ENCODE measurements at places on chromosomes 16 and 17.

GRCh38 chr16:11610580-11610979, 23.9 kb upstream of the LITAF start:
- no peak for DNase-seq

DNA sequence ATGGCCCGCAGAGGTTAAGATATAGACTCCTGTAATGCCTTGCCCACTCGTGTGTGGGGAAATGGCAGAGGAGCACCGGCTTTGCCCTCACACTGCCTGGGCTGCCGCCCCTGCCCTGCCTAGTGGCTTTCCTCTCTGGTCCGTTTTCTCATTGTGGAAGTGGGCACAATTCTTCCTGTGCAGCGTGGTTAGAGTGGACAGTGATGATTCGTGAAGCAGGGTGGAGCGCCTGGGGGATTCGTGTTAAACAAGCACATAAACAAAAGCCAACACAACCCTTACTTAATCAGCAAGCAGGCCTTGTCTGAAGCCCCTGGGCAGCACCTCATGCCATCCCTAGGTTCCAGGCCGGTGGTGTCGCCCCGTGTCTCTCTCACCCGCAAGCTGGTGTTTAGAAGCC, 269.7 kb downstream of the SEC14L1 start:
- no peak for DNase-seq

- DNase-seq = no peak
Observed at GRCh38 chr16:12876778-12877177, 24.6 kb upstream of the SHISA9 start.

- DNase-seq = no peak
Observed at GRCh38 chr16:10923650-10924214, 18.5 kb downstream of the DEXI start.

DNA sequence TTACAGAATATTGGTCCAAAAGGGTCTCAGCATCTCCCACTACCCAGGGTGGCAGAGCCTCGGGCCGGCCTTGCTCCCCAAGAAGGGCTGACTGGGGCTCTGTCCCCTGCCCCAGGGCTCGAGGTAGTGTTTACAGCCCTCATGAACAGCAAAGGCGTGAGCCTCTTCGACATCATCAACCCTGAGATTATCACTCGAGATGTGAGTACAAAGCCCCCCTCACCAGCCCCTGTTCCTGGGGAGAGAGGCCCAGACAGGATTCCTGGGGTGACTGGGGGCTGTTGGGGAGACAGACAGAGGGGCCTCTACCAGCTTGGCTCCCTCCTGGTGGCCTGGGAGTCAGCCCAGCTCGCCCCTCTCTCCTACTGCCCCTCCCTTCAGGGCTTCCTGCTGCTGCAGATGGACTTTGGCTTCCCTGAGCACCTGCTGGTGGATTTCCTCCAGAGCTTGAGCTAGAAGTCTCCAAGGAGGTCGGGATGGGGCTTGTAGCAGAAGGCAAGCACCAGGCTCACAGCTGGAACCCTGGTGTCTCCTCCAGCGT, 6.1 kb upstream of the NLRC5 start:
- no peak for DNase-seq

DNA sequence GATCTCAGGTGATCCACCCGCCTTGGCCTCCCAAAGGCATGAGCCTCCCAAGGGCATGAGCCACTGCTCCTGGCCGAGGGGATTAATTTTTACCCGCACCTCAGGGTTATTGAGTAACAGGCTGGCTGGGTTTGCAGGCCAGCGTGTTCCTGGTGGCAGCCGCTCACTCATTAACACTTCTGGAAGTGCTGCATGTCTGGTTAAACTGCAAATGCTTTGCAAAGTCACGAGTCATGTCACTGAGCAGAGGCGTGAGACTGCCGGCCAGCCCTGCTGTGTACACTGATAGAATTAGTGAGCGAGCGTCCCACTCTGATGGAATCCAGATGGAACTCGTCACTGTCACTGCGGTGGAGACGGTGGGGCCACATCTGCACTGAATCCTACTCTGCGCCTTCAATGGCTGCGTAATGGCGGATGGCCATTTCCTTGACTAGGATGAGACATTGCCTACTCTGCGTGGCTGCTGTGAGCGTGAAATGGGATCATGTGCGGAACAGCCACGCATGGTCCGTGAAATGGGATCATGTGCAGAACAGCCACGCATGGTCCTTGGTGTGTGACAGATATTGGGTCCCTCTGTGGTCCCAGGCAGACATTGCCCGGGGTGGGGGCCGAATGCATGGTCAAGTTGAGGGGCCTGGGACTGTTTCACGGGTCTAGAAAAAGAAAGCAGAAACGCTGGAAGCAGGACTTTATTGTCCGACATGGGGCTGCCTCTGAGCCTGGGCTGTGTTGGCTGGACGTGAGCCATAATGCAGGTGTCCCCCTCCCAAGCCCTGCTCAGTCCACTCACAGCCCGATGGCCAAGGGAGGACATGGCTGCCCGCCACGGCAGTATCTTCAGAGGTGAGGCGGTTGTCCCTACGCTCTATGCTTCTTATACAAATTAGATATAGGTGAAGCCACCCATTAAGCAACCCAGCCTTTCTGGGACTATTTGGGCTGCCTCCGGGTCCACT, 740 bp upstream of the SLC5A10 start:
- DNase-seq = no peak

GRCh38 chr16:11980136-11980844, 3.8 kb downstream of the SNX29 start:
- no peak for DNase-seq

GRCh38 chr17:50189550-50190292, 11.7 kb downstream of the COL1A1 start:
- DNase-seq = no peak

DNA sequence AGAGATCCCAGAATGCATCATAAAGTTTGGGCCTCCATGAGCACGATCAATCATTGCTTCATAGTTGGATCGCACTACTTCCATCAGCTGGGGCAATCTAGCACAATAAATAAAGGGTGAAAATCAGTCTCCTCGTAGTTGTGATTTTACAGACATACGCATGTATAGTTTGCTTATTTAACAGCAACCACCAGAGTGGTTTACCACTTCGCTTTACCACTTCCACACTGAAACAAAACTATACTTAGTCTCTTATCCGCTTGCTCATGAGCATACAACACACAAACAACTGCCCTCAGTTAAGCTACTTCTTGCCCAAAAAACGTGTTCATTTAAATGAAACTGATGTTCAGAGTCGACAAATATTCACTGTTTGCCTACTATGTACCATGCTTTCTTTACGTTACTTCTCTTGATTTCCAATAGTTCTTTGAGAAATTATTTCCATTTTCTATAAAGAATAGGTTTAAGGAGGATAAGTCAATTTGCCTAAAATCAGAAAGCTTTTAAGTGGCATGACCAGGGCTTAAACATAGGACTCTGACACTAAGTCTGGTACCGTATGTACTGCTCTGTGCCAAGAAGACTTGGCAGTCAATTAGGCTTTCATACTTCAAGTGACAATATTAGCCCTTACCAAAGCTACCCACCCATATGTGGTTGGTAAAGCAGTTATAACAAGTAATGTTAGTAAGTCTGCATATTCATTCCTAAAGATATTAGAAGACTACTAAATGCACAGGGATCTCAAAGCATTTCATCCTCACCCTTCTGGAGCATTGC, 22.0 kb downstream of the SETD6 start:
- DNase-seq = no peak

DNA sequence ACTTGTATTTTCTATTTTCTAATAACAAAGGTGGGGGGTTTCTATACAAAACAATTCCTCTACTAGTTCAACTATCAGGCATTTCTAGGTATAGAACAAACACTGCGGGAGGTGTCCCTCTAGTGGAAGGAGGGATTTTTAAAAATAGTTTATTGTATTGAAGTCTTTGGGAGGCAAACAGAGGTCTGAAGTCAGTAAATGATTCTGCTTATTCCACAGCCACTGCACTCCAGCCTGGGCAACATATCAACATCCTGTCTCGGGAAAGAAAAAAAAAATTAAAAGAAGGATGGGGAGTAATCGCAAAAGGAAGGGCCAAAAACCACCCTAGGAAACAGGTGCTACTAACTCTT, 648 bp upstream of the ERCC4 start:
- no peak for DNase-seq

GRCh38 chr16:89345642-89346150, 128.2 kb downstream of the ZNF778 start:
- no peak for DNase-seq

GRCh38 chr17:75348386-75349012, 57.0 kb downstream of the GRB2 start:
- DNase-seq = no peak

DNA sequence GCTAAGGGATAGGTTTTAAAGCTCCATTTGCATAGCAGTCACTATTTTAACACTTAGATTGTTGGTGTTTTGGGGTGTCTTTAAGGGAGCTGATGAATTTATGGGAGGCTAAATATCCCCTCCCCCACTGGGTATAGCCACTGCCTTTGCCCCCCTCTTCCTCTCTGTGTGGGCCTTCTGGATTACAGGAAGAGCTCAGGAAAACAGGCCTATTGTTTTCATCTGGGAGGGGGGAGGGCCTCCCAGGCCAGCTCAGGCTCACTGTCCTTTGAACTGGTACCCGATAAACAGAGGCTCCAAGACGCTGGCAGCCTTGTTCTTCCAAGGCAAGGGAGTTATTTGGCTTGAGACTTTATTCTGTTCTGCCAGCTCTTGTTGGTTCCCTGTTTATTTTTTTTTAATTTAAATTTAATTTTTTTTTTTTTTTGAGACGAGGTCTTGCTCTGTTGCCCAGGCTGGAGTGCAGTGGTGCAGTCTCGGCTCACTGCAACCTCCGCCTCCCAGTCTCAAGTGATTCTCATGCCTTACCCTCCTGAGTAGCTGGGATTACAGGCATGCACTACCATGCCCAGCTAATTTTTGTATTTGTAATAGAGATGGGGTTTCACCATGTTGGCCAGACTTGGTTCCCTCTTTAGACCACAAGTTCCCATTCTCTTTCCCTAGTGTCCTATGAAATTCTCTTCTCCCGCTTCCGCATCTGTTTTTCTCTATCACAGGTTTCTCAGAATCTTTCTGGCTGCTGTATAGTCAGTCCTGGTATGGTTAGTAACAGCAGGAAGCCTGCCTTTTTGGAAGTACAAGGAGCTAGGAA, 25.1 kb downstream of the MINK1 start:
- DNase-seq = no peak

DNA sequence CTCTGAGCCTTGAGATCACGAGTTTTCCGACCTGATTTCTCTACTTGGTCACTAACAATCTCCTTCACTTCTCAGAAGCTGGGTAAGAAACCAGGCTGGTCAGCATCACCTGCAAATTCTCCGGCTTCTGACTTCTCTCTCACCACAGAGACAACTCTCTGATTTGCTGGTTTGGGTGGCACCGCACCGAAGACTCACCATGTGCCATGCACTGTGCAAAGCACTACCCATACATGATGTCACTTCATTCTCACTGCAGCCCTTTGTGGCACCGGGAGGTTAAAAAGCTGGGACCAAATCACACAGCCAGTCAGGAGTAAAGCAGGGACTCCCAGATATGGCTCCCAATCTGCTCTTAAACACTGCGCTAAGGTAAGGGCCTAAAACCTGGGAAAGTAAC, 647 bp downstream of the VAC14 start:
- DNase-seq = no peak

- DNase-seq = no peak
Observed at GRCh38 chr17:40980596-40980995, 3.5 kb downstream of the KRT40 start.

DNA sequence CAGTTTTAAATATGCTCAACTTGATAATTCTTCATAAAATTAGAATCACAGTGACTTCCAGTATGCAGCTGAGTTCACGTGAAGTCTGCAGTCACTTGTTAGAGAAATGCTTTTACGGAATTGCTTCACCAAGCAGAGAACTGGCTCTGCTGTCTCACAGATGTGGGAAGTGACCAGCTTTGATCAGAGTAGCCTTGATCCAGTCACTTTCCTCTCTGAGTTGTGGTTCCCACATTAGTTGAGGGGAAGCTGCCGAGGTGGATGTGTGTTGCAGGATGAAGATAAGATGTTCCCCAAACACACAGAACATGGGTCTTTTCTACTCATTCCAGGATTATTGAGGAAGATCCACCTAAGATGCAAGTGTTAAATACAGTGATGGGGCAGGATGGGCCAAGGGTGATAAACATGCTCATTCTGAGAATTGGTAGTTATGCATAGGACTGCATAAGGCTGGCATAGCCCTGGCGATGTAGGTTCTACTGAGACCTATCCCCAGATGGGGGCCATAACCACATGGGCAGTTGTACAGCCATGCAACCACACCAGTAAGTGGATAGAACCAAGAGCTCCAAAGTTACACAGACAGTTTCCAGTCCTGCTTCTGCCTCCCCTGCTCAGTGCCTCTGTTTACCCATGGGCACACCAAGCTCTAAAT, 168.9 kb upstream of the MAF start:
- DNase-seq = no peak

GRCh38 chr17:19374136-19374535, 4.2 kb upstream of the MAPK7 start:
- DNase-seq = no peak

DNA sequence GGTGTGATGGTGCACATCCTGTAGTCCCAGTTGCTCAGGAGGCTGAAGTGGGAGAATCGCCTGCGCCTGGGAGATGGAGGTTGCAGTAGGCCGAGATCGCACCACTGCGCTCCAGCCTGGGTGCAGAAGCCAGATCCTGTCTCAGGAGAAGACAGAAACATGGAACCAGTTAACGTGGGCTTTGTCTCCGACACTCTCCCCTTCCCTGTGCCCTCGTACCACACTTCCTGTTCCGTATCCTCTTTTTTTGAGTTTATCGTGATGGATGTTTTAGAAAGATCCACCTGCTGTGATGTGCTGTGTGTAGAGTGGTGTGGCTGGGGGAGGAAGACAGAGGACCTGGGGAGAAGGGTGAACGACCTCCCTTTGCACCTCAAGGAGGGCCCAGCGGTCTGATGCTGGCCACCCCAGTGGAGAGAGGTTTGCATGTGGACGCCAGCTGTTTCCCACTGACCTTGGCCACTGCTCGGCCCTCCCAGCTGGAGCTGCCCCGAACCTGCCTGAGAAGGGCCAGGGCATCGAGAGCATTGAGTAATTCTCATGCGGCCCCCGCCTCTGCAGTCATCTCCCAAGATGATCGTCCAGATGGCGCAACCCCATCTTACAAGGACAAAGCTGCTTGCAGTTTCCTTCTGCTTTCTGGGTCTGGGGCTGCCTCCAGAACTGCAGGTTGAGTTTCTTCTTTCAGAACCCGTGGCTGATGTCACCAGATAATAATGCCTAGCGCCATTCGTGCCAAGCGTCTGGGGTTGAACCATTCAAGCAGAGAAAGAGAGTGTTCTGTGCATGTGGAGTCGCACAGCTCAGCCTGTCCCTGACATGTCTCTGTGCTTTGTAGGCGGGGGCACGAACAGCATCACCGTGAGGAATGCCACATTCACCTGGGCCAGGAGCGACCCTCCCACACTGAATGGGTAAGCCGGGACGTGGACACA, 126.3 kb downstream of the ABCC1 start:
- no peak for DNase-seq

GRCh38 chr17:81418710-81419318, 23.6 kb downstream of the BAHCC1 start:
- no peak for DNase-seq

GRCh38 chr17:56948491-56948890, 12.4 kb downstream of the COIL start:
- DNase-seq = no peak

DNA sequence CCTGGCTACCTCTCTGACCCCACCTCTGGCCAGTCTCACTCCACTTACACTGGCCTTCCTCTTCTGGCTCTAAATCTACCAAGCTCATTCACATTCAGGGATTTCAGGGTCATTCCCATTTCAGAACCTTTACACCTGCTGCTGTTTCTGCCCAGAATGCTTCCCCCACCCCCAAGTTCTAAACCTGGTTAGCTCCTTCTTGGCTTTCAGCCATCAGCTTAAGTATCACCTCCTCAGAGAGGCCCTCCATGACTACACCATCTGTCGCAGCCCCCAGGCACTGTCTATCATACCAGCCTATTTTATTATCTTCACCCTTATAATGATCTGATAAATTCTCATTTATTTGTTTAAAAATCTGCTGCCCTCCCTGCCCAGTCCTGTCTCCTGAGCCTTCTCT, 23.3 kb upstream of the NGFR start:
- DNase-seq = no peak

Measured in central memory CD4-positive, alpha-beta T cell (primary cell).